ENCODE measurements at places on chromosomes 1 and 21. TPM values are rescaled to one million over a fixed set of nuclear protein-coding genes. Genes with fewer than 3 reads are reported as not detected.

- H3K27me3 ChIP-seq, result no peaks in the 10 kb centered on the region
- H3K4me1 ChIP-seq, result peaks cover 29% of the 10 kb centered on the region
- no peaks in the 10 kb centered on the region for H3K36me3 ChIP-seq
- no peak for DNase-seq
- no peak overlapping the region for H3K4me3 ChIP-seq
These were observed 69.3 kb downstream of the POU2F1 start for GRCh38 chr1:167289966-167290365.

GRCh38 chr1:211326528-211327345 is at the start of gene TRAF5:
TSS of gene TRAF5 (plus strand) at chr1:211326833. CDS start at chr1:211353240, 26,407 bp downstream.
- DNase-seq, result no peak
- peaks cover 10% of the 10 kb centered on the region for H3K4me1 ChIP-seq
- H3K27me3 ChIP-seq, result no peaks in the 10 kb centered on the region

The FMO1 gene
- 2.9 TPM for total RNA-seq

DNA sequence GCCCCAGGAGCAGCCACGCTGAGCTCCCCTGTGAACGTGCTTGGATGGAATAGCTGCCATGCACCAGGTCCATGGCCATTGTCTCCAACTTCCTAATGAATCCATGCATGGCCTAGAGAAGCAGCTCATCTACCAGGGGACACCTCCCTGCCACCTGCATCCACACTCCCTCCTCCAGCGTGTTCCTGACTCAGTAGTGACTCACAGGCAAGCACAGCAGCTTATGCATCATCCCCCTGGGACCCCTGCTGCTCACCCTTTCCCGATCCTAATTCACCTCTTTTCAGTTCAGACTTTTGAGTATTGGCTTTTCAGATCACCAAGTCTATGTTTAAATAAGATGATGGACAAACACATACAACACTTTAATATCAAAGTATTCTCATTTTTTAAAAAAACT is 39.9 kb upstream of the TADA1 start:
- H3K36me3 ChIP-seq, result no peaks in the 10 kb centered on the region
- H3K27me3 ChIP-seq, result peaks cover 12% of the 10 kb centered on the region
- no peak for DNase-seq

GRCh38 chr1:200328379-200328778 is 81.5 kb downstream of the ZNF281 start:
- H3K4me1 ChIP-seq, result no peaks in the 10 kb centered on the region
- no peaks in the 10 kb centered on the region for H3K27me3 ChIP-seq
- DNase-seq, result no peak

The TMEM200B gene
- 16.1 TPM for total RNA-seq

- no peaks in the 10 kb centered on the region for H3K27me3 ChIP-seq
- H3K4me1 ChIP-seq, result no peaks in the 10 kb centered on the region
- DNase-seq, result no peak
- no peaks in the 10 kb centered on the region for H3K36me3 ChIP-seq
- no peak overlapping the region for H3K27ac ChIP-seq
These were observed 6.2 kb upstream of the GPR89A start for GRCh38 chr1:145601593-145601992.

The FNBP1L gene
- 23.2 TPM for total RNA-seq

DNA sequence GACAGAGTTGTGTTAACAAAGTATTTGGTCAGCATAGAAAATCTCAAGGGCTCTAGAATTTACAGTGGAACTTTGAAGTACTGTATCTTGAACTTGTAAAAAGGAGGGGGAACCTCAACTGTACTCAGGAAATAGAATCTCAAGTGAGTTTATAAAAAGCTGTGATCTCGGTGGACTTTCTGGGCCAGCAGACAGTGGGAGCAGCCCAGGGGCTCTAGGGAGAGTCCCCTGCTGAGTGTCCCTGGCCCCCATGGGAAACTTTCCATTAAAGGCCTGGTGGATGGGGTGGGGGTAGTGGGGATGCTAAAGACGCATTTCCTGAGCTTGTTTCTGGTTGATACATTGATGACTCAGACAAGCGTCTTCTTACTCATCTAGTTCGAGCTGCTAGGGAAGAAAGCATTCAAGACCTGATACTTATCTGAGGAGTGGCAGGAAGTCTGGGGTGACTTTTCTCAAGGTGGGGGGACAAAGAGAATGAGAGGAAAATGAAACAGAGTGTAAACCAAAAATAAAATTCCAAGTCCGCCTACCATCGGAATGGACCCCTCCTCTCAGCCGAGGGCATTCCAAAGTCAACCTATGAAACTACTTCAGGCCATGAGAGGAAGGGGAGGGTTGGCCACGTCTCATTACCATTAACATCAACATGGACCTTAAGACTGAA is 65.5 kb downstream of the NID1 start:
- H3K36me3 ChIP-seq, result no peaks in the 10 kb centered on the region
- H3K27ac ChIP-seq, result no peak overlapping the region
- H3K4me3 ChIP-seq, result no peak overlapping the region
- no peaks in the 10 kb centered on the region for H3K27me3 ChIP-seq
- no peaks in the 10 kb centered on the region for H3K4me1 ChIP-seq
- no peak for DNase-seq

The FMO4 gene
- 27.3 TPM for total RNA-seq

The BCAR3 gene
- total RNA-seq, result 36.3 TPM

DNA sequence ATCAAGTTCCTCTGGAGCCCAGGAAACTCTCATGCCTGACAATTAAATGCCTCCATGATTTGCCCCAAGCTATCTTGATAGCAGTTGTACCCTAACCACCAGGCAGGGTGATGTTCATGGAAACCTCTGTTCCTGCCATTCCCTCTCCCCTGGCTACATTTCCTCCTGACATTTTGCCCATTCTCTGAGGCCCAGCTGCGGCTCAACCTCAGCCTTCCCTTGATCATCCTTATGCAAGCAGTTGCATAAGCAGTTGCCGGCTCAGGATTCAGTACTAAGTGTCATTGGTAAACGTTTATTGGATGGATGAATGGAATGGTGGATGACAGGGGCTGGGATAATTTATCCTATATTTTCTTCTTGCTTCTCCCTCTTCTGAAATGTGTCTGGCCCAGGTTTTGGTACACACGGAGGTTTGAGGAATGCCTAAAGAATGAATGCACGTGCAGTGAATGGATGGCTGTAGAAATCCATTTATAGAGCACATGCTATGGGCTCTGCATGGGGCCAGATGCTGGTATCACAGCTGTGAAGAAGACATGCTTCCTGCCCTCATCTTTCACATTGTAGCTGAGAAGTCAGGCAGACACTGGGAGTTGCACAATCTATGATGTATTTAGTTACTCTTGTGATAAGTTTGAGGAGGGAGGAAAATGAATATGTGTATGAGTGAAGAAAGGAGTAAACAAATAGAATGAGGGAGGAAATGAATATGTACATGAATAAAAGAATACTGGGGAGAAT is 261.8 kb downstream of the FOXD2 start:
- no peaks in the 10 kb centered on the region for H3K36me3 ChIP-seq
- no peak for DNase-seq
- no peaks in the 10 kb centered on the region for H3K27me3 ChIP-seq
- H3K4me3 ChIP-seq, result no peak overlapping the region
- H3K27ac ChIP-seq, result no peak overlapping the region

DNA sequence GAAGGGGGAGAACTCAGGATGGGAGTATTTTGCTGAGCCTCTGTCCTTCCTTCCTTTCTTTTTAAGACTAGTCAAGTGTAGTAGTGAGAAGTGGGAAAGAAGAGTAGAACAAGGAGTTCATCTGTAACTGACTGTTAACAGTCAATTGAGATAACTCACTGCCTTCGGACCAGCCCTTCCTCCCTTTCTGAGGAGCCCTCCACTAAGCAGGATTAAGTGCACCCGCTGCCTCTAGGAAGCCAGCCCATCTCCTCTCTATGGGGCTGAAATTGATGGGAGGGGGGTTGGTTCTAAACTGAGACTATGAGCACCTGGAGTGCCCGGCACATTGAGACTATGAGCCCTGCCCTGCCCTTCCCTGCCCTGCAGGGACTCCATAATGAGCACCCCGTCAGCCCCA is 72.7 kb upstream of the TINAGL1 start:
- no peaks in the 10 kb centered on the region for H3K4me1 ChIP-seq
- peaks cover 8% of the 10 kb centered on the region for H3K27me3 ChIP-seq
- H3K36me3 ChIP-seq, result no peaks in the 10 kb centered on the region
- no peak for DNase-seq
- H3K27ac ChIP-seq, result no peak overlapping the region

The CAPN9 gene
- not detected for total RNA-seq

- H3K36me3 ChIP-seq, result no peaks in the 10 kb centered on the region
- H3K4me1 ChIP-seq, result no peaks in the 10 kb centered on the region
- no peak overlapping the region for H3K4me3 ChIP-seq
- H3K27ac ChIP-seq, result no peak overlapping the region
These were observed 275.1 kb downstream of the PTPRU start for GRCh38 chr1:29511436-29511835.

- no peaks in the 10 kb centered on the region for H3K27me3 ChIP-seq
- H3K27ac ChIP-seq, result no peak overlapping the region
- no peaks in the 10 kb centered on the region for H3K36me3 ChIP-seq
- H3K4me1 ChIP-seq, result no peaks in the 10 kb centered on the region
- no peak overlapping the region for H3K4me3 ChIP-seq
- no peak for DNase-seq
These were observed 736.3 kb downstream of the LTN1 start for GRCh38 chr21:28256420-28256831.

The HAO2 gene
- total RNA-seq, result not detected

The TTC39A gene
- 0.84 TPM for total RNA-seq

- no peak overlapping the region for H3K27ac ChIP-seq
- peaks cover 27% of the 10 kb centered on the region for H3K4me1 ChIP-seq
- H3K36me3 ChIP-seq, result no peaks in the 10 kb centered on the region
- H3K4me3 ChIP-seq, result no peak overlapping the region
- H3K27me3 ChIP-seq, result no peaks in the 10 kb centered on the region
These were observed 240.2 kb downstream of the USH2A start for GRCh38 chr1:216183007-216183406.

All from tibial nerve (tissue), 4 donors.